ENCODE measurements at places on chromosomes 5 and 9.
A peak's percentile ranks its signal among the peaks of the same experiment; 100 is the strongest.

- no peak for DNase-seq
Measured at GRCh38 chr5:62643556-62644451, 65.2 kb downstream of the LRRC70 start.

DNA sequence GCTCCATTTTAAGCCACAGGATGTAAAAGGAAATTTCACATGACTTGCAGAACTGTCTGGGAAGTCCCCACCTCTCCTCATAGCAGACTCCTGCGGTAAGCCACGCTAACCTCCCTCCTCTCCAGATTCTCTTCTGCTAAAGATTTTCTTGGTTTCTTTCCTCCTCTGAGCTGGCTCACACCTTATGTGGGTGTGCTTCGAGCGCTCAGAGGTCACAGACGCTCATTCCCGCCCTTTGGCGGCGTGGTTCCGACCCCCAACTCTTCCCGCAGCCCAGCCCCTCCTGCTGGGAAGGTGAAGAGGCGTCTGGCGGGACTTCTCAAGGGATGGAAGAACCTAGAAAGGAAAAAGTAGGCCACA is 32.9 kb upstream of the CDK20 start:
- peak; percentile 28 for DNase-seq

- DNase-seq, result no peak
Measured at GRCh38 chr9:108275906-108276305, 579.9 kb downstream of the ACTL7B start.

- DNase-seq, result no peak
Measured at GRCh38 chr9:36922548-36922947, 111.5 kb downstream of the PAX5 start.

GRCh38 chr5:131406975-131407638 is 143.3 kb downstream of the CDC42SE2 start:
- no peak for DNase-seq

DNA sequence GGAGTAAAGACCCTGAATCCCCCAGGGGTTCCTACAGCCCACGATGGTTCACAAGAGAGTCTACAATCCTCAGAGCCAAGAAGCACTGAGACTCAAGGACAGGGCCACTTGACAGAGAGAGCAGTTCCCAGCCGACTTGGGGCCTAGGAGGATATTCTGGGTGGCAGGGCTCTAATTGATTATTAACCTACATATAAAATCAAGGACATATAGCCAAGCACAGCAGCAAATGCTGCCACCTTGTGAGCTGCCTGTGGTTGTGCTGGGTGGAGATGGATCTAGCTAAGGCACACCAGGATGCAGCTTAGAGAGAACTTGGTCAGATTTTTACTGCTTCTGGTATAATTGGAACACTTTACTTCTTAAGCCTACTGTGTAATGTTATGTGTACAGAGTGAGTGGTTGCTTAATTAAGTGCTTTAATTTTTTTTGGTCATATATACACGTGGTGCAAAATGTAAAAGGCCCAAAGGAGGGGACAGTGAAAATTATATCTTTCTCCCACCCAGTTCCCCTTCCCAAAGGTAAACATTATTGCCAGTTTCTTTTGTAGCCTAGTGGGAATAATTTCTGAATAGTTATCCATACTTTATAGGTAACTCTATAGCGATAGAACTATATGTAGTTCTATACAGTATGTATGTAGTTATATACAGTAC is 78.8 kb downstream of the F2RL2 start:
- DNase-seq, result peak; percentile 64

DNA sequence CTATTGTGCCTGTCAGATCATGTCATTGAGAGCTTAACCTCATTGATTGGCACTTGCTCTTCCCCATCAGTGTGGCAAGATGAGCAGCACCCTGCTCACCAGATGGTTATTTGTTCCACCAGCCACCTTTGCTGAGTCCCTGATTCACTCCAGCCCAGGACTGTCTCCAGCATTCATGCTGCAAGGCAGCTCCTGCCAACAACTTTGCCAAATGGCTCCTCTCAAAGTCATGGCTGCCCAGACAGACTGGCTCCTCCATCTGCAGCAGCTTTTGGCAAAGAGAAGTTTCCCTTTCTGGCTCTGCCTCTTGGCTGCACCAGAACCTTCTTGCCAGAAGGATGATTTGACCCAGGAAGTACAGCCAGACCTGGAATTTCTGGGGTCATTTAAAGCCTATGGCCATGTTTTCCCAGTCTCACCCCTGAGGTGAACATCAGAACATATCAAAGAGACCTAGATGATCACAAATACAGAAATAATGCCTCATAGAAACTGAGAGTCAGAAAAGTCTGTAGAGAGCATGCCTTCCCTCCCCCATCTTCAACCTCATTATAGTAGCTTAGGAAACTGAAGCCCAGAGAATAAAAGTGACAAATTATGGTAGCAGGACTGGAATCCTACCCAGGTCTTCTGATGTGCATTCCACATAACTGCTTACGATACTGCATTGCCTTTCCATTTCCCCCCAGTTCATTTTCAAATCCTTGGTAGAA is 10.4 kb downstream of the PPP2R2B start:
- DNase-seq, result no peak
